ENCODE measurements at places on chromosomes 16 and 17.

DNA sequence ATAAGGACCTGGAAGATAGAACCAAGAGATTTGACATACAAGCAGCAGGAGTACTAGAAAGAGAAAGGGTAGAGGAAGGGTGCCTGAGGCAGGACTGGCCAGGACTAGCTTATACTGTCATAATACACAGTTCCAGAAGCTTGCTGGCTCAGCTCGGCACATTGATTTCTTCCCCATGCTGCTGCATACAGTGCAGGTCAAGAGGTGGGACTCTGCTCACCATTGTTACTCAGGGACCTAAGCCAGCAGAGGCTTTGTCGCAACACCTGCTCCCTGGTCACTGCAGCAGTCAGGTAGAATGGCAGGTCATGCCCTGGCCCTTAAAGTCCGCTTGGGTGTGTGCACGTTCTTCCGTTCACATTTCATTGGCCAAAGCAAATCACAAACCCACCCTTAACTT is 32.8 kb downstream of the LDHD start:
- no peak for DNase-seq

DNA sequence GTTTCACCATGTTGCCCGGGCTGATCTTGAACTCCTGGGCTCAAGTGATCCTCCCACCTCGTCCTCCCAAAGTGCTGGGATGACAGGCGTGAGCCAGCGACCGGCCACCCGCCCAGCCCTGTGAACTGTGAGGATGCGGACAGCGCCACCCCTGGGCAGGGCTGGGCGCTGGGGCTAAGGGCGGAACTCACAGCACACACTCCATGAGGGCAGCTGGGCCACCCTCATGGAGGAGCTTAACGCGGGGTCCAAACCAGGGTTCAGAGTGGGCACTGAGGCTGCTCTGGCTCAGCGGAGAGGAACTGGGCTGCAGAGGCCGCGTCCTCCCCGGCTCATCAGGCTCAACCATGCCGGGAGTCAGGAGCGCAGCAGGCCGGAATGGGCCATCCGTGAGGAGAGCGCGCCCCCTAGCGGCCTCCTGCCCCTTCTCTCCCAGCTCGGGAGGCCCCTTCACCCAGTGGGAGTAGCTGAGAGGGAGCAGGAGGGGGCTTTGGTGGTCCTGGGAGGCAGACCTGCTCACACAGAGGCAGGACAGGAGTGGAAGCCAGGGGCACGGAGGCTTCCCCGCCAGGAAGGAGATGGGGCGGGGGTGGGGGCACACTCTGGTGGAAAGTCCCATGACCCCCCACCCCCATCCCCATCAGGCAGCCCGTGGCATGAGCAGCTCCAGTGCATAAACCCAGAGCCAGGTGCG is 13.8 kb downstream of the CORO7 start:
- peak; percentile 55 for DNase-seq

DNA sequence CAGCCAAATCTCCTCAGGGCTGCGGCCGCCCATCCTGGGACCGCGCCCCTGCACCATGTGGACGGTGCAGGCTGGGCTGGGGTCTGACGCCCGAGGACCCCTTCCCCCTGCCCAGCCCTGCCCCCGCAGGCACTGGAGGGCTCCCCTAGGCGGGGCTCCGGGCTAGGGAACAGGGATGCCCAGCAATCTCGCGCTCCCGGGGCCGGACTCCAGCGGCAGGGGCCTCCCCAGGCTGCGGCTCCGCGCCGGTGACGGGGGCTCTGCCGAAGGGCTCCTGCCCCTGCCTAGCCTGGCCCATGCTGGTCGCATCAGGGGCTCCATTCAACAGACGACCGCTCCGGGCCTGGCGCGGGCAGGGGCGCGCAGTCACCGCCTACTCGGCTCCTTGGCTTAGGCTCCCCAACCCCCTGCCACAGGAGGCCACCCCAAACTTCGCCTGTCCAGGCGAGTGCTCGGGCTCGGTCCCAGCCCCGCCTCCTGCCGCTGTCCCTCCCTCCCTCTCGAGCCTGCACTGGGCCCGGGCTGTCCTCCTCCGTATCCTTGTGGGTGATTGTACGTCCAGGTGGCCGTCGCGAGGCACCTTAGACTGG is 27.4 kb upstream of the ADORA2B start:
- DNase-seq, result no peak

GRCh38 chr17:1896243-1897104 is 66.7 kb downstream of the RPA1 start:
- no peak for DNase-seq

GRCh38 chr16:84107921-84108320 is 8.8 kb downstream of the MBTPS1 start:
- no peak for DNase-seq

Data from brain microvascular endothelial cell (primary cell).